ENCODE measurements at places on chromosomes 3 and 15.

DNA sequence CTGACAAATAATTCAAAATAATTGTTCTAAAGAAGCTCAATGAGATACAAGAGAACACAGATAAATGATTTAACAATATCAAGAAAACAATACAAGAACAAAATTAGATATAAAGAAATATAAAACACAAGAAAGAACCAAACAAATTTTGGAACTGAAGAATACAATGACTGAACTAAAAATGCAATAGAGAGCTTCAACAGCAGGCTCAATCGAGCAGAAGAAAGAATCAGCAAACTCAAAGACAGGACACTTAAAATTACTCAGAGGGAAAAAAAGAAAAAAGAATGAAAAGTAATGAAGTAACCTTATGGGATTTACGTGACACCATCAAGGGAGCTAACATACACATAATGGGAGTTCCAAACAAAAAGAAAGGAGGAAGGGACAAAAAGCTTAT, 32.1 kb downstream of the CCDC54 start:
- no peak for DNase-seq

DNA sequence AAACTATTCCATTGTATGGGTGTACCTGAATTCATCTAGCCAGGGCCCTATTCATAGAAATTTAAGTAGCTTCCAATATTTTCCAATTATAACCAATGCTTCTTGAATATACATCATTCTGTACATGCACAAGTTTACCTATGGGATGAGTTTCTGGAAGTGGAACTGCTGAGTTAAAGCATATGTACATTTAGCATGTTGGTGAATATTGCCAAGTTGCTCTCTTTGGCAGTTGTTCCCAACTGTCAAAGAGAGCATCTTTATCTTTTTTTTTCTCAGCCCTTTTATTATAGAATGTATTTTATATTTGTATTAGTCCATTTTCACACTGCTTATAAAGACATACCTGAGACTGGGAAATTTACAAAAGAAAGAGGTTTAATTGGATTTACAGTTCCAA, 8.3 kb upstream of the CCK start:
- DNase-seq = no peak

DNA sequence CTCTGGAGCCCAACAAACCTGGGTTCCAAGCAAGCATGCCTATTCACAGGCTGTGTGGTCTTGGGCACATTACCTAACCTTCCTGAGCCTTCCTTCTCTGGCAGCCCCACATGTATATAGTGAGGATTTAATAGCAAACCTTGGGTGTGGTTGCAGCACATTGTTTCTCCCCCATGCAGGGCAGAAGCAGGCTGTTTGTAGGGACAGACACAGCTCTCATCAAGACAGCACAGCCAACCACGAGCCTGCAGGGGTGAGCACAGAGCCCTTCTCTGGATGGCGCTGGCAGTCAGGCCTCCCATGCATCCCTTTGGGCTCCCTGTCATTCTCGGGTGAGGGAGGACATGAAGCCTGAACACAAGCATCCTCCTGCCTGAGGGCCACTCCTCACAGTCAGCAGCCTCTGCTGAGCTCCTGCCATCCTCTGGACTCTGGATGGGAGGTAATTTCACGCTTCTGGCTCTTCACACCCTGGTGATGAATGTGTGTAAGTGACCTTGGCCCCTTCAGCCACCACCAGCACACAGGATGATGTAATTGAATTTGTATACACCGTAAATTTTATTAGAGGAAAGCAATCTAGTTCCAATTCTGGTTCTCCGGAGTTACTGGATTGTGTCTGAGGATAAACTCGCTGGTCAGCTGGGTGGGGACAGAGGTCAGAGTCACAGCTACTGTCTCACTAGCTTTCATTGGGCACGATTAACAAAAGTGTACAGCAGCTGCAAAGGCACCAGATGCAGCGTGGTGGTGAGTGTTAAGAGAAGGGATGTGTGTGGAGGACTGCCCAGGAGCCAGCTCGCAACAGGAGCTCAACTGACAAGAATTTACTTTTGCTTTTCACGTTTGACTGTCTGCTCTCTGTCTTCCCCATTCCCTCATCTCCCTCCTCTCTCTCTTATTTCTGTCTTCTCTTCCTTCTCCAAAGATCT, 118.1 kb downstream of the CLSTN2 start:
- DNase-seq = no peak

DNA sequence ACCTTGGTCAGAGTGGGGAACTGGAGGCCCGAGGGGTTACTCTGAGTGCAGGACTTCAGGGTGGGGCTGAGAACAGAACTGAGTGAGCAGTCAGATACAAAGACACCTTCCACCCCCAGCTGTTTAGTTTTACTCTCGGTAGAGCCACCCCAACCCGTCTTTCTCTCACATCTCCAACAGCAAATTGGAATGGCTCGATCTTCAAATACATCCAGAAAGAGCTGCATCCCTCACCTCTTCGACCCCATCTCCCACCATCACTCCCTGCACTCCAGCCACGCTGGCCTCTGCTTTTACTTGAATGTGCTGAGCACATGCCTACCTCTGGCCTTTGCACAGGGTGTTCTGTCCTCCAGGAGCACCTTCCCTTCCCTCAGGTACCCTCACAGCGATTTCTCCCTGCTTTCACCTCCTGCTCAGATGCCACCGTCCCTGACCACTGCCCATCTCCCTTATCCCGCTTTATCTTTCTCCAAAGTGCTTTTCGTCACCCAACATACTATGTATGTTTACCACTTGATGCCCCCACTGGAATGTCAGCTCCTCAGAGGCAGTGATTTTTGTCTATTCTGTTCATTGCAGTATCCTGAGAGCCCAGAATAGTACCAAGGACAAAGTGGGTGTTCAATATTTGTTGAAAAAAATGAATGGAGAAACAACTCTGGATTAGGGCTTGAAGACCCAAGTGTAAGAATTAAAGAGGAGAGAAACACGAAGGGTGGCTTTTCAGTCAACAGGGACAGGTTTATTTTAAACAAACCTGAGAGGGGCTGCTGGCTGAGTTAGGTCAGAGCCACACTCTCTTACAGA, 4.4 kb downstream of the CHCHD4 start:
- DNase-seq = no peak

- DNase-seq = no peak
Observed at GRCh38 chr3:113421082-113421481, 20.2 kb downstream of the CFAP44 start.

DNA sequence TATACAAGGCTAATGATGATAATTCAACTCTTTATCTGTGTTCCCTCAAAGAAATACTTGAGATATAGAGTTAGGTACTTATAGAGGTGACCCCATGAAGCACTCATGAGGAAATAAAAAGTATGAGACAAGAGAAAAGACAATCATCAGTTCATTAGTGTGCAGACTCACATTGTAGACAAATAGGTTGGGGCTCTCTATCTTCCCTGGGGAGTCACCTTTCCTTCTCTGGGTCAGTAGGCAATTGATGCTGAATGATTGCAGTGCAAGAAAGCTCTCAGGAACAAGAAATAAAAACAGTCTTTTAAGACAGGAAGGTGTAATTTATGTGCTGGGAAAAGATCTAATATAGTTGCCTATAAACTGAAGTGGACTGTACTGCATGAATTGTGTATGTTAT, 1357.6 kb upstream of the EPHA6 start:
- DNase-seq = no peak

DNA sequence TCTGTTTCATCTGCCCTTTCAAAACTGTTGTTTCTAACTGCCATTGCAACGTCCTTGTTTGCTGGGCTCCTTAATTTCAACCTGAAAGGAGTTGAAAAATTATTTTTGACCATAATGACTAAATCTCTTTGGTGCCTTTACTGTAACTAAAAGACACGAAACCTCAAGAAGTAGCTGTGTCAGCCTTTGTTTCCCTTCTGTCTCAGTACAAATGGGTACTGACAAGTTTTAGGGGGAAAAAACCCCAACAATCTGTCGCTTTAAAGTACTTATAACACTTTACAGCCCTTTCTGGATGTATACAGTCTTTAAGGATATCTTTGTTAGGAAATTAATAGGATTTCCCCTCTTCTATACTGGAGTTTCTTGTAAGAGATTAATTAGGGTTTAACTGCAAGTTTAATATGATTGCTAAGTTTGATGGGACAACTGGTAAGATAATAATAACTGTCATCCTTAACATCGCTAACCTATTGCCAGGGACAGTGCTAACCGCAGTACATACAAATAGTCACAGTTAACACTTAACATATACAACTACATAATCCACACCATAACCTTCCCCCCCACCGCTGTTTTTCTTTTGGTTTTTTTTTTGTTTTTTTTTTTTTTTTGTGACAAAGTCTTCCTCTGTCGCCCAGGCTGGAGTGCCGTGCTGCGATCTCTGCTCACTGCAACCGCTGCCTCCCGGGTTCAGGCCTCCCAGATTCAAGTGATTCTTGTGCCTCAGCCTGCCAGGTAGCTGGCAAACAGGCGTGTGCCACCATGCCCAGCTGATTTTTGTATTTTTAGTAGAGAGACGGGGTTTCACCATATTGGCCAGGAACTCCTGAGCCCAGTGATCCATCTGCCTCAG, 1.7 kb downstream of the GXYLT2 start:
- DNase-seq = no peak

GRCh38 chr3:72298201-72299152, 513.5 kb upstream of the PROK2 start:
- no peak for DNase-seq

GRCh38 chr3:185582871-185583270, 3.2 kb upstream of the SENP2 start:
- no peak for DNase-seq

- DNase-seq = no peak
Observed at GRCh38 chr3:191412759-191413158, 48.2 kb upstream of the PYDC2 start.

DNA sequence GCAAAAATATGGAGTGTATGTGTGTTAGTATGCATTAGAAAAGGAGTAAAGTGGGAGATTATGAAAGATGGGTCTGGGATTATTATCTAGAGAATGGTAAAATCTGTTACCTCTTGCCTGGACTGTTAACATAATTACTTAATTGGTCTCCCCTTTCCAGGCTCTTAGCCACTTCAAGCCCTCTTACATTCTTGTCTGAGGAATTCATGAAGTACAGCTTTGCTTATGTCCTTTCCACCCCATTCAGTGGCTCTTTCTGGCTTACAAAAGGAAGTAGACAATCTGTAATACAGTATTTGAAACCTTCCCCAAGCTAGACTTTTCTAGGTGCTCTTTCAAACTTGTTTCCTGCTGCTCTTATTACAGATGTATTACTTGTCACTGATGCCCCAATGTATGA, 129.8 kb downstream of the MBNL1 start:
- DNase-seq = no peak

DNA sequence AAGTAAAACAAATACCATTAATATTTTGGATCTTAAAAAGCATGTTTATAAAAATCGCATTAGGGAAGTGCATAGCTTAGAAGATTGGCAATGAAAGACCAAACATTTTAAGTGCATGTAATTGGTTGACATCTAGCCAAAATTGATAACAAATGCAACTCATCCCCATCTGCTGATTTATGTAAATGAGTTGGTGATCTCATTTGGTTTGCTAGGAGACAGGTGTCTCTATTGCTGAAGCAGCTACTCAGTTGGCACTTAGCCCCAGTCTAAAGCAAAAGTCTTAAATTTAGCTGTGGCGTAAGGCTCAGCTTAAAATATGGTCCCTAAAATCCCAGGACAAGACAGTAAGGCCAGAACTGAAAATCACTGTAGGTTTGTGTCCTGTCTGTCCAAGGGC, 113.5 kb upstream of the CHL1 start:
- no peak for DNase-seq

- DNase-seq = no peak
Observed at GRCh38 chr15:82398785-82399184, 30.8 kb upstream of the GOLGA6L9 start.

- DNase-seq = no peak
Observed at GRCh38 chr15:71195242-71195641, 80.0 kb downstream of the THSD4 start.

- DNase-seq = no peak
Observed at GRCh38 chr15:82802497-82802896, 3.4 kb downstream of the FSD2 start.

DNA sequence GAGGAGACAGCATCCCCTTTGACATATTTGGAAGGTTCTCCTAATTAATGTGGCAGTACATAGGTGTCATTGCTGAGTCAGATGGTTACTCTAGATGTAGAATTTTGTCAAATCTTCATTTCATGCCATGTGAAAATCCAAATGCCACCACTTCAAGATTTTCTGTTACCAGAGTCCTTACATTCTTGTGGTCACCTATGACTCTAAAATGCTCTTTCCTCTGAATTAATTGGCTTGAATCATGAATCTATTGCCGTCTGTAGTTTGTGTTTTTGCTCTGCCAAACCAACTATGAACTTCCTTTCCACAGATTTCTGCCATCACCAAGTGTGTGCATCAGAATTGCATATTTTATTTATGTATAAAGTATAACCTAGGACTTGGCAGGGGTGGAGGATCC, 269.4 kb upstream of the ZPLD1 start:
- no peak for DNase-seq

- DNase-seq = no peak
Observed at GRCh38 chr3:16369276-16369675, 104.3 kb downstream of the OXNAD1 start.

GRCh38 chr3:134941820-134942219, 146.8 kb downstream of the EPHB1 start:
- DNase-seq = no peak

DNA sequence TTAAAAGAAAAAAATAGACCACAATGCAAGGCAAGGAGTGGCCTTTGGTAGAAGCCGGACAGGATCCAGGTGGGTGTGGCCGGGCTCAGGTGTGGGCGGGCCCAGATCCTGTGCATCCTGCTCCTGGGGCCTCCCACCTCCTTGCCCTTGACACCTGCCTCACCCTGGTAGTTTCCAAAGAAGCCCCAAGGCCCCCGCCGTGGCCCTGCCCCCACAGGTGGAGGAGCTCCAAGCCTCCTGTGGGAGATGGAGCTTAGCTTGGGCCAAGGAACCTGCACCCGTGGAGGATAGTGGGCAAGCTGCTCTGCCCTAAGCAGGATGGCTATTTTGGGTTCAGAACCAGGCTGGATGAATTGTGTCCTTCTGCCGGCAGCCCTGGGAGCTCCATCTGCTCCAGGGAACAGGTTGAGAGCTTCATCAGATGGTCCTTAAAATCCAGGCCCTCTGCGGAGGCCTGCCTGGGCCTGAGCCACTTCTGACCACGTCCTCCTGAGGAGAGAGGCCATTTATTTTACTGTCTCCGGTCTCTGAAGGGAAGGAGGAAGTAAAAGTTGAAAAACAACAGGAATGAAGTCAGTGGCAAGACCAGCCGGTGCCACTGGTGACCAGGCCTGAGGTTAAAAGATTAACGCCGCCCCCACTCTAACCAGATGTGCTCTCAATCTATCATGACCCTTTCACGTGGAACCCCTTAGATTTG, 53.9 kb upstream of the KLF13 start:
- peak; percentile 94 for DNase-seq

DNA sequence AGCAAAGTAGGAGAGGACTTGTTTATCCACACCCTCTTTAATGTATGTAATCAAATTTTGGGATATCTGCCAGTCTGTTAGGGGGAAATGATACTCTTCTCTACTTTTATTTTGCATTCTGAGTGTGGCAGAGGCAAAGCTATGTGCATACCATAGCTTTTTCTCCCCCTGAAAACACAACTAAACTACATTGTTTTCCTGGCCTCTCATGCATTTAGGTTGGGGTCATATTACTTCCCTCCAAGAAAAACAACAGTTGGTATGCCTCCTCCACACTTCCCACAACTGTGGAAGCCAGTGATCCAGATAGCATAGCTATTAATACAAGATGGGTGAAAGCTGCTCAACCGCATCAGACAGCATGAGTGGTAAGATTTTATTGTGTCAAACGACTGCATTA, 6.9 kb downstream of the RPL15 start:
- DNase-seq = no peak

GRCh38 chr15:96054621-96055020, 275.9 kb upstream of the NR2F2 start:
- DNase-seq = no peak

GRCh38 chr3:156477323-156477722, 77.6 kb downstream of the SSR3 start:
- no peak for DNase-seq
